ENCODE measurements at places on chromosomes 16 and 17.

- DNase-seq, result no peak
Measured at GRCh38 chr17:58387834-58388233, 29.5 kb downstream of the RNF43 start.

DNA sequence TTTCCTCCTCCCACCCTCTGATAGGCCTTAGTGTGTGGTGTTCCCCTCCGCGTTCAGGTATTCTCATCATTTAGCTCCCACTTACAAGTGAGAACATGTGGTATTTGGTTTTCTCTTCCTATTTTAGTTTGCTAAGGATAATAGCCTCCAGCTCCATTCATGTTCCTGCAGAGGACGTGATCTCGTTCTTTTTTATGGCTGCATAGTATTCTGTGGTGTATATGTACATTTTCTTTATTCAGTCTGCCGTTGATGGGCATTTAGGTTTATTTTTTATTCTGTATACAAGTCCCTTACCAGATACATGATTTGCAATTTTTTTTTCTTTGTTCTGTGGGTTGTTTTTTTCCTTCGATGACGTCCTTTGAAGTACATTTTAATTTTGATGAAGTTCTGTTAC lies 18.8 kb upstream of the CDK5R1 start:
- no peak for DNase-seq

DNA sequence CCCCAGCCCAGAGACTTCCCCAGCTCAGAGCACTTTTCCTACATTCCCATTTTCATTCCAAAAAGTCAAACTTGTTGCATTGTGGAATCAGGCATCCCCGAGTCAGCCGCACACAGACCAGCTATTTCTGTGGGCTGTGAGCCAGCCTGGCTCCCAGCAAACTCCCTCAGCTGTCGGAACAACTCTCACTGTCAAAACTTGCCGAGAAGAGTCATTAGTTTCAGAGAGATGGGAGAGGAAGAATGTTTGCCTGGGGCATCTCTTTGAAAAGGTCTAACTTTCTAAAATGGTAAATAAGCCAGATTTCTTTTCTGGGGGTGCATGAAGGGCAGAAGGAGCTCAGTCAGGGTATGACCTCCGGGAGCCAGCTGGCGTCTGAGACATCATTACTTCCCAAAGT lies 280.0 kb downstream of the TMEM114 start:
- DNase-seq, result no peak

GRCh38 chr16:55076053-55076452 lies 145.4 kb downstream of the IRX5 start:
- no peak for DNase-seq

DNA sequence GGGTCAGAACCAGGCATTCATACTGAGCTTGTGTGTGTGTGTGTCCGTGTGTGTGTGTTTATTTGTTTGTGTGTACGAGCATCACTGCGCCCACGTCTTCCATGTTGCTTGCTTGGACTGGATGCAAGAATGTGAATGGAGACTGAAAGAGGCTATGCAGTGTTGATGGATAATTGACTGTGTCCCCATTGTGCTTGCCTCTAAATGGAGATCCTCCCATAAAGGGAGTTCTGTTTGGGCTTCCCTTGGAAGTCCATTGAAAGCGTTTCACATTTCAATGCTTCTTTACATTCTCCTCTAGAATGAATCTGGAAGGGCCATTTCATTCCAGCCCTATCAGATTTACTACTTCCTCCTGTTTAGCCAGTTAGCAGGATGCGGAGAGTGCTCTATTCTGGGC lies 124.0 kb downstream of the GP2 start:
- no peak for DNase-seq

DNA sequence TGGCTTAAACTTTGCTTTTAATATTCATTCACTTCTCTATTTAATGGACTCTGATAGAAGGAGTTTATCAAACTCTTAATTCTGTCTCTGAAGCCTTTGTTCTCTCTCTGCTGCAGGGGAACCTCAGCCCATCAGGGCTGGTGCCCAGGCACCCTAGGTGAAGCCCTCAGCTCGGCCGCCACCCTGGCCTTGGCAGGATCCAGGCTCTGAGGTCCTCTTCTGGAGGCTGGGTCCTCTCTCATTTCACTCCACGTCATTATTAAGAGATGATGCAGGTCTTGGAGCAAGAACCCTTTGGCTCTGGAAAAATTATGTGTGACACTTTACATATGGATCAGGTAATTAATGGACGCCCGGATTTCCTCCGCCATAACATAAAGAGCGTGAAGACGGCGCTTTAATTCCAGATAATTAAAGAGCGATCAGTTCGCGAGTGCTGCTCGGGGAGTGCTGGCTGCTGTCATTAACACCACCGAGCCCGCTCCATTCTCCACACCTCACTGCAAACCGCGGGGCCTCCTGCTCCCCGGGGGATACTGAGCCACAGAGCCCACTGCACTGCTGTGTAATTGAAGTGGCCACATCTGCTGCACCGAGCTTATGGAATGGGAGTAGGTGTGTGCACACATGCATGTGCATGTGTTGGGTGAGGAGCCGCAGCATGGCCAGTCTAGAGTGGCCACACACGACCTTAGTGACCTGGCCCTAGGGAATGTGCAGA lies 259.4 kb upstream of the TNRC6C start:
- DNase-seq, result no peak

- no peak for DNase-seq
Measured at GRCh38 chr16:70665806-70666735, 19.7 kb downstream of the IL34 start.

- DNase-seq, result no peak
Measured at GRCh38 chr16:83392743-83393142, 415.0 kb upstream of the HSBP1 start.

DNA sequence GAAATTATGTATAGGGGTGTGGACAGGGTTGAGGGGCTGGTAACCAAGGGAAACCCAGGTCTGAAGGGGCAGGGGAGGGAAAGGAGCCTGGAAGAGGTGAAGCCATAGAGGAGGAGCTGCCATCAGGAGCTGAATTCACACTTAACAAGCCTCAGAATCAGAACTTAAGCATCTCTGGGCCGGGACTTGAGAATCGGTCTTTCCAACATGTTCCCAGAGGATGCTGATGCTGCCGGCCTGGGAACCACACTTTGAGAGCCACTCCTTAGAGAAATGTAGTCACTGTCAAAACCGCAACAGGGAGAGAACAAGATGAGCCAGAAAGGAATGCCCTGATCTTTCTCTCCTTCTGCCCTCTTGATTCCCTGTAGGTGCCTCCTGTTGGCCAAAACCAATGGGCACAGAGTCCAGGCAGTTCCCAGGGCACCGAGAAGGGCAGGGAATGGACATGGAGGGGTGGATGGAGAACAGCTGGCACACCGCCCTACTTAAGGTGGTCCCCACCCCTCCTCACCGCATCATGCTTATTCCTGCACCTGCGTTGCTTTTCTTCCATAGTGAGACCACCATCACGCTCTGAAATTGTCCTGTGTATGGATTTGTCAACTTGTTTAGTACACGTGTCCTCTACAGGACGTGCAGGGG lies 88.5 kb downstream of the GSG1L start:
- DNase-seq, result no peak

DNA sequence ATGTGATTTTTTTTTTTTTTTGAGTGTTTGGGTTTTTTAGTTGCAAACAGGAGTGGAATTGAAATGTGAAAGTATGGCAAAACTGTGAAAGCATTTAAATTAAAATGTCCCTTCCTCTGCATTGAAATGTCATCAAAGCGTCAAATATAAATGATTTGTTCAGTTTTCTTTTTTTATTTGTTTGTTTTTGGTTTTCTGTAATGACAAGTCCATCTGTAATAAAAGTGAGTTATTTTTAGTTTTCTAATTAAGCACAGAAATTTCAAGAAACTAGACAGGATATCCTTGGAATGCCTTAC lies 1.9 kb upstream of the TOB1 start:
- no peak for DNase-seq

DNA sequence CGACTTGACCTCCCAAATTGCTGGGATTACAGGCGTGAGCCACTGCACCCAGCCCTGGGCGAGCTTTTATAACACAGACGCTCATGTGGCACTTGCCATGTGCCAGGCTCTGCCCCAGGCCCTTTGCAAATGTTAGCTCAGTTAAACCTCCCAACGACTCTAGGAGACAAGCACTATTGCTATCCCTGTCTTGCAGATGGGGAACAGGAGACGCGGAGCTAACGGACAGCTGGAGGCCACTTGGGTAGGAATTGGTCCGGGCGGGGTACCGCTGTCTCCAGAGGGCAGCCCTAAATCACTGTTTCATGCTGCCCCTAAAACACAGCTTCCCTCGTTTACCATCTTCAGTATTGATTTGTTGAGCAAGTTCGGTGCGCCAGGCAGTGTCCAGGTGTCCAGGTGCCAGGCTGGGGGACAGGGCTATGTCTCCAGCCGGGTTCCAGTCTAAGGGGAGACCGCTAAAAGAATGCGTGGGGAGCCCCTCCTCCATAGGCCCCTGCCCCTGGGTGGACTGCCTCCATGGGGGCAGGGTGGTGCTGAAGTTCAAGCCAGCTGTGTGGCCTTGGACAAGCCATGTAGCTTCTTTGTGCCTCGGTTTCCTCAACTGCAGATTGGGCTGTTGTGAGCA lies 23.7 kb downstream of the TMEM235 start:
- DNase-seq, result no peak

GRCh38 chr16:27181019-27181790 lies 22.1 kb upstream of the KDM8 start:
- no peak for DNase-seq

GRCh38 chr17:19762515-19762961 lies 14.4 kb upstream of the ALDH3A1 start:
- DNase-seq, result peak; percentile 52

DNA sequence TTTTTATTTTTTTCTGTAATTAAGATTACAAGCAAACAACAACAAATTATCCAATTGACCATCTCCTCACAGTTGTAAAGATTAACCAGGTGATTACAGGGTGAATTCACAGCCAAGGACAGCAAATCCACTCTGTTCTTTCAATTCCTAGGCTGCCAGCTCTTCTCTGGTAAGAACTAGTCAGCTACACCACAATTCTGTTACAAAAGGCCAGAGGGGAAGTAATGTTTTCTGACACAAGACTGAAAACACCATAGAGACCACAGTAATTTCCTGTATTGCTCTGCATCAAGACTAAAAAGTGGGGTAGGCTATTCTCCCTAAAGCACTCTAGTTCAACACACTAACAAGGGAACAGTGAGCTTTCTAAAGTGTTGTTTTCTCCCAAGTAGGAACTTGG lies 10.6 kb downstream of the CA10 start:
- DNase-seq, result no peak

- DNase-seq, result no peak
Measured at GRCh38 chr17:16512011-16512410, 20.0 kb upstream of the LRRC75A start.

DNA sequence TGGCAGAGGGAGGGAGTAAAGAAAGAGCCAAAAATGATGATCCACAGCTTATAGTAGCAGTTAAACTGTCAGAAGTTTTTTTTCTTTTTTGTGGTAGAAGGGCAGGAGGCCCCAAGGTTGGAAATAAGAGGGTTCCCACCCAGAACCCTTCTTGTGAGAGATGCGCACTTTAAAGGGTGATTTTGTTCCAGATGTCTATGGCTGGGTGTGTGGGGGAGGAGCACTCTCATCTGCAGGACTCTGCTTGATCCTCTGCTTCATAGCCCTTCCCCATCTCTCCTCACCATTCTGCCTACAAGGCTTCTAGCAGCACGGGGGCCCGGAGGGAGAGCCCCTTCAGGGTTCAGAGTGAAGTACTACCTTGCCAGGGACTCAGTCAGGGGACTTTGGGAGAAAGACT lies 6.4 kb downstream of the ATXN1L start:
- DNase-seq, result no peak

- DNase-seq, result peak; percentile 68
Measured at GRCh38 chr16:84266451-84266850, 26.6 kb upstream of the KCNG4 start.

DNA sequence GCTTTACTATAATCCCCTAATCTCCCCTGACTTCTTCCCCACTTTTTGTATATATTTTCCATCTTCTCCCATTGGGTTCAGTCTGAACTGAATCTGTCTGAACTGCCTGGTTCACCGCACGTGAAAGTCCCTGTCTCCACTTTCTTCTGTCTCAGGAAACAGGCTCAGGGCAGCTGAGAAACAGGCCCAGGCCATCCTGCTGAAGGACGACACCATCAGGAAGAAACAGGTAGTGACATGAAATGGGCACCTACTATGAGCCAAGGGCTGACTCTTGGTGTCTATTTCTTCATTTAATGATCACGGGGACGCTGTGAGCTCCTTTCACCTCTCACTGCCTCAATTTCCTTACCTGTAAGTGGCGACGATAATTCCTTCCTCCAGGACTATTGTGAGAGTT lies 90.5 kb upstream of the HSBP1 start:
- DNase-seq, result no peak

GRCh38 chr16:20334396-20334795 lies 7.1 kb upstream of the GP2 start:
- no peak for DNase-seq

- DNase-seq, result no peak
Measured at GRCh38 chr16:11020792-11021551, 76.6 kb downstream of the CLEC16A start.

GRCh38 chr17:31269578-31269983 lies 27.5 kb downstream of the OMG start:
- DNase-seq, result peak; percentile 99

GRCh38 chr17:34673995-34674890 lies 94.9 kb downstream of the TMEM132E start:
- DNase-seq, result no peak

- no peak for DNase-seq
Measured at GRCh38 chr16:6190776-6191175, 1093.2 kb upstream of the EEF2KMT start.

- peak; percentile 63 for DNase-seq
Measured at GRCh38 chr16:48383877-48384519, 1.2 kb downstream of the SIAH1 start.

DNA sequence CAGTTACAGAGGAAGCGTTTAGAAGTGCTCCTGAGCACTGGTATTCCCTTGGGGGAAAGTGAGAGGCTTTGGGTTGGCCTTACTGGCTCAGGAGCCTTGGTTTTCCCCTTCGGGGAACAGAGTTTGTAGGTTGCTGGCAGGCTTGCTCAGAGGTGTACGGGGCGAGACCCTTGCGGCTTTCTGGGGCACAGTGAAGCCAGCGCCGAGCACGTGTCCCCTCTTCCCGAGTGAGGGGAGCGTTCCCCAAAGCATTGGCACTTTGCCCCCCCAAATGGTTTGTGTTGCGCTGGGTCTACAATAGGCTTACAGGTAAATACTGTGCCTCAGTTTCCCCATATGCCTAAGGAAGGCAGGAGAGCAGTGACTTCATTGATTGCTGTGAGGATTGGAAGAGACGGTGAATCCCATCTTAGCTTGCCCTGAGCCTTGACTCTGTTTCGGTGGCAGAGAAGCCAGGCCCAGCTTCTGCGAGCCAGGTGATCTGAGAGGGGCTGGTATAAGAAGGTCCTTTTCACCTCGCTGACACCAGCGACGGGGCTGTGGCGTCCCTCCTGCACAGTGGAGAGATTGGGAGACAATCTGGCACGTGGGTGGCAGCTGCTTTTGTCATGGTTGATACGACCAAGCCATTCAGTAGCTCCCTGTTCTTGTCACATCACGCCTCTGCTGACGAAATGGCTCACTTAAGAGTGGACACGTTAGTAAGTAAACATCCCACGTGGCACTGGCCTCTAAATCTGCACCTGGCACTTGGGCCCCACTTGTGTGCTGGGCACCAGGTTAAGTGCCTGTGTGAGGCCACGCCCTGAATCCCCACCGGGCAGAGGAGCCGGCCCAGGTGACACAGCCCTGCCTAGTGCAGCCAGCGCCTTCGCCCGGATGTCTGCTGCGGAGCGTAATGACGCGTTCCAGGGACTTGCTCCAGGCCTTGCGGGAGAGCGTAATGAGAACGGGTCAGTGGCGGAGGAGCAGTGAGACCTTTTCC lies 55.0 kb downstream of the MEAK7 start:
- no peak for DNase-seq

- DNase-seq, result no peak
Measured at GRCh38 chr17:27919079-27919478, 25.9 kb upstream of the LYRM9 start.
